Activated CD8-positive, alpha-beta T cell treated with anti-CD3 and anti-CD28 coated beads, Interleukin-2, amount 10 ng/mL, durations not matched to agents 7 days and 5 days (primary cell): ENCODE measurements at places on chromosomes 2 and 18.

- no peak for DNase-seq
Measured at GRCh38 chr18:35508746-35509338, 11.1 kb upstream of the INO80C start.

DNA sequence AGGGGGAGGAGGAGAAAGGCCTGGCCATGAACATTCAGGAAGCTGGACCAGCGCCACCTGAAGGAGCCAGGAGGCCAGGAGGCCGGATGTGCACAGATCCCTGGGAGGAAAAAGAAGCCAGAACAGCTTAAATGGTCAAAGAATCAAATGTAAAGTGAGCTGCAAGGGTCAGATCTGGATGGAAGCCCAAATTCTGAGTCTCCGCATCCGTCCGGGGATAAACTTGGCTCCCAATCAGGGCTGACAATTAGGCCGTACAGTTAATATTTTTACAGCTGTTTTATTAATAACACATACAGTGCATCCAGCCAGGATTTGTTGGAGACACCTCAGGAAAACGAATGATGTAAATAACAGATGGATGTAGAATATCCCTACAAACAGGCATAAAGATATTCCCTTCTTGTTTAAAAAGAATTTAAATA, 495.1 kb upstream of the TCF4 start:
- DNase-seq, result no peak

- no peak for DNase-seq
Measured at GRCh38 chr2:150548527-150548926, 61.1 kb upstream of the RND3 start.

DNA sequence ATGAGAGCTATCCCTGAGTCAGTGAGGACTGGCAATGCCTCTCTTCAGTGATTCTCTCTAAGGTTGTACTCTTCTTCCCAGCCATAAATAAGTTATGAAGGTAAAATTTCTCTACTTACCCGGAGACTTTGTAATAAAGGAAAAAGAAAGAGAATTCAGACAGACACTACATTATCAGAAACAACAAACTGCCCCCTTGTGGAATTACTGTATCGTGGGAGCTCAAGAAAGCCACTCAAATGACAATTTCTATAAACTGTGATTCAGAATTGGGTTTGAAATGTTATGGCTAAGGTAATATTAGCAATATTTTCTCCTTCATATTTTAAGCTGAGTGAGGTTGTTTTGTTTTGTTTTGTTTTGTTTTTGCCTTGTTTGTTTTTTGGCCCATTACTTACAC, 155.8 kb upstream of the TANK start:
- no peak for DNase-seq

- DNase-seq, result no peak
Measured at GRCh38 chr2:28153851-28154250, 238.8 kb upstream of the FOSL2 start.

- DNase-seq, result no peak
Measured at GRCh38 chr2:64214281-64215115, 70.3 kb upstream of the PELI1 start.

DNA sequence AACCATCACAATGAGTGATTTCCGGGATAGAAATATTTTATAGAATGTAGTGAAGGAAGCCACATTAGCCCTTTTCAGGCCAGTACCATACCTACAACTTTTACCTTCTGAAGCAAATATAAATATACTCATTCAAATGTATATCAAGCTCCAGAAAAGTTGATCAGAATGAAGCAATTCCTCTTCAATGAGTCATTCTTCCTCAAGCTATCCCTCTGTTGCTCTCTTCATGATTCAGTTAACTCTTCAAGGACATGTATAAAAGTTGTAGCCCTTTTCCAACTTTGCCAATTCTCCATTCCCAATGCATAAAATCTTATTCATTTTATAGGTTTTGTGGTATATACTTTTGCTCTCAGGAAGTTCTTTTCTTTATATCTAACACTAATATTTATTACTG, 242.1 kb upstream of the RGPD4 start:
- DNase-seq, result no peak

- DNase-seq, result no peak
Measured at GRCh38 chr2:36831185-36831584, 134.7 kb downstream of the VIT start.

DNA sequence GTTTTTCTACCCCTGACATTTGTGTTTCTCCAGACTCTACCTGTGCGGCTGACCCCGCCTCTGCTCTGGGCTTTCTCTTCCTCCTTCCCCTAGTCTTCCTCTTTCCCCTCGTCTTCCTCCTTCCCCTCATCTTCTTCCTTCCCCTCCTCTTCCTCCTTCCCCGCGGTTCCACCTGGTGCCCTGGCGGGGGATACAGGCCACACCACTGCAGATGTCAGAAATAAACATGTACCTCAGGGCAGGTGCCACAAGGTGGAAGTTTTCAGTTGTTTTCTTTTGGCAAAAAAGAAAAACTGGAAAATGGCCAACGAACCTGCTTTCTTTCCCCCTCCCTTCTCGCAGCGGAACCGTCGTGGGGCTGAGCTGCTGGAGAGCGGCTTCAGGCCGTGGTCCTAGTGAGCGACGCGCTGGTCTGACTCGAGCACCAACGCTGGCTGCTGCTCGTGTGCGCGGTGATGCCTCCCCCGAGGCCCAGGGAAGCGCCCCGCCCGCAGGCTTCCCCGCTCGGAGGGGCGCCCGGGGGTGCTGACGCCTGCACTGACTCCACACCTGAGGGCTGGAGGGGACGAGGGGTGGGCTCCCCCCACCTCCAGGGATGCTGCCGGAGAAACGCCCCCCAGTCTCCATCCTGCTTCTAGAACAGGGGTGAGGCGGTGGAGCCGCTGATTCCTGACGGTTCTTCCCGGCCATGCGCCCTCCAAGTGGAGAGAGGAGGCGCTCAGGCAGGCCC, 83.7 kb upstream of the ZNF516 start:
- DNase-seq, result no peak

DNA sequence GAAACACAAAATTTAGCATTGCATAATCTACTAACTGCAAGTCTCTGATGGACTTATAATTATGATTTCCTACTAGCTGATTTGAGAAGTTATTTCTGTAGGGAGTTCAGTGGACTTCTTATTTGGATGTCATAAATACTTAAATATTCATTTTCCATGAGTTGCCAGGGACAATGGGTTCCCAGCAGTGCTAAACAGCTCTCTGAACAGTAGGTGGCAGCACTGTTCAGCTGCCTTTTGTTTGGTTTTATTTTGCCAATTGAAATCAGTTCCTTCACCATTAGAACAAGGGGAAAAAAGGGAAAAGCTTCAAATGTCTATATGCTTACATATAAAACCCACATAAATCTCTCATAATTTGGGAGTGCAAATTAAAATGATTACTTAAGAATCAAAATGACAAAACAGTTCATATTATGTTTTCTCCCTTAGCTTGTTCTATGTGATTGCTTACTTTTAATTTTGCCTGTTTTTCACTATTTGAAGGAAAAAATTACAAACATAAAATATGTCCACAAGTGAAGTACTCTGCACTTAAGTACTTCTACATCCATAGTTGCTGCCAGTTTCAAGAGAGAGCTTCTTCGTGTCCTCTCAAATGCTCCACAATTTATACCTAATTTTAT, 898.9 kb downstream of the CPS1 start:
- peak; percentile 27 for DNase-seq

DNA sequence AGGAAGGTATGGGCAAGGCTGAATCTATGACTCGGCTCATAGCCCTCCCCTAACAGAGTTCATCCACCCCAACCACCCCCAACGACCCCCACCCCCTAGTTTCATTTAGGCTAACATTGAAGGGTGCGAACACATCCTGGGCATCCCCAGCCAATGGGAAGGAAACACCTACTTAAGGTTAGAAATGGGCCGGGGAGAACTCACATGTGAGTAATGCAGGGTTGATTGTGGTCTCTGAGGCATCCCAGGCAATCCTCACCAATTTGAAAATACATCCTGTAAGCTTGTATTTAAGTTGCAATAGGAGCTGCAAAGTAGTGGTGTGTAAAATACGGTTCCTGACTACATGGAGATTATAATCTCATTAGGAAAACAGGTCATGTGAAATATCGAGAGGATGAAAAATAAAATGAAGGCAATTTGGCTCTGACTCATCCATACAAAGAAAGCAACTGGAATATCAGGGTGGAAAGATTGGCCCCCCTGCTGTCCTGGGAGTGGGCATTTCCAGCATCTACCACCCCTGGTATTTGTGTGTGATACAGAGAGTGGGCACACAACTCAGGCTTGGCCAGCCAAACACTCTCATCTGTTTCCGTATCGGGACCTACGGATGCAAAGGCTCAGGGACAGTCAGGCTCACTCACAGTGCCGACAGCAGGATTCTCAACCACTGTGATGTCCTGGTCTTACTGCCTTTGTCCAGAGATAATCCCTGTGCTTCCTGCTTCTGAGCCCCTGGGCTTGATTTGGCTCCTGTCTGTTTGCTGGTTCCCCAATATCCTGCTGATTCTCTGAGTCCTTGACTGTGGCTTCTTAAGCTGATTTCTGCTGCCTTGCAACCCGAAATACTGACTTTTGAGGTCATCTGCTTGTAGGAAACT, 90.0 kb upstream of the NCKAP5 start:
- no peak for DNase-seq

DNA sequence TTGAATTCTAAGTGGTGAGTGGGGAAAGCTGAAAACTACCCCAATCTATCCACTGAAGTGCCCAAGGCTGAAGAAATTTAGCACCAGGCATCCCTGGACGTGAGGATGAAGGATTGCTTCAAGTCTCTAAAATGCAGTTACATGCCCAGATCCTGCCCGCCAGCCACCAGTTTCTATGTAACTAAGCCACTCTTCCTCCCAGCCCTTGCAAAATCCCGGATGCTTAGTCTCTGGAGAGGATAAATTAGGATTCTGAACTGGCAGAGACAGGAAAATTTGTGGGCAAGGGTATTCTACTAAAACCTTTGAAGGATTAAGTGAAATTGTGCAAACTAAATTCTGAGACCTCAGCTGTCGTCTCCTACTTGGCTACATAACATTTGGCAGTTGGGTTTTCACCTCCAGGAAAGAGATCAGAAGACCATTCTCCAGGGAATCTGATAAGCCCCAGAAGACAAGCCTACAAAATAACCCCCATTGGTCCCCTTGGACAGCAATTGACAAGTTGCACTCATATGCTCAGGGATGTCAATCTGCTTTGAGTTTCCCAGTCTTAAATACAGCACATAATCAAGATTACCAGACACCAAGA, 93.9 kb upstream of the CD226 start:
- no peak for DNase-seq

- DNase-seq, result no peak
Measured at GRCh38 chr2:160720098-160720497, 226.5 kb upstream of the RBMS1 start.

DNA sequence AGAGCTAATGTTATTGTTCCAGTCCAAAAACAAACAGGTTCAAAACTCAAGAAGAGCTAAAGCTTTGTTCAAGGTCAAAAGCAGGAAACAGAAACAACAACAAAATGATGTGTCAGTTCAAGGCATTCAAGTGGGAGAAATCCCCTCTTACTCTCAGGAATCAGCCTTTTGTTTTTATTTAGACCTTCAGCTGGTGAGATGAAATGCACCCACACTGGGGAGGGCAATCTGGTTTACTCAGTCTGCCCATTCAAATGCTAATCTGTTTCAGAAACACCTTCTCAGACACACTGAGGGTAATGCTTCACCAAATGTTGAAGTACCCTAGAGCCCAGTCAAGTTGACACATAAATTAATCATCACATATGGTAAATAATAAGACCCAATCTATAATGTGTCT, 150.6 kb downstream of the TMX3 start:
- no peak for DNase-seq

DNA sequence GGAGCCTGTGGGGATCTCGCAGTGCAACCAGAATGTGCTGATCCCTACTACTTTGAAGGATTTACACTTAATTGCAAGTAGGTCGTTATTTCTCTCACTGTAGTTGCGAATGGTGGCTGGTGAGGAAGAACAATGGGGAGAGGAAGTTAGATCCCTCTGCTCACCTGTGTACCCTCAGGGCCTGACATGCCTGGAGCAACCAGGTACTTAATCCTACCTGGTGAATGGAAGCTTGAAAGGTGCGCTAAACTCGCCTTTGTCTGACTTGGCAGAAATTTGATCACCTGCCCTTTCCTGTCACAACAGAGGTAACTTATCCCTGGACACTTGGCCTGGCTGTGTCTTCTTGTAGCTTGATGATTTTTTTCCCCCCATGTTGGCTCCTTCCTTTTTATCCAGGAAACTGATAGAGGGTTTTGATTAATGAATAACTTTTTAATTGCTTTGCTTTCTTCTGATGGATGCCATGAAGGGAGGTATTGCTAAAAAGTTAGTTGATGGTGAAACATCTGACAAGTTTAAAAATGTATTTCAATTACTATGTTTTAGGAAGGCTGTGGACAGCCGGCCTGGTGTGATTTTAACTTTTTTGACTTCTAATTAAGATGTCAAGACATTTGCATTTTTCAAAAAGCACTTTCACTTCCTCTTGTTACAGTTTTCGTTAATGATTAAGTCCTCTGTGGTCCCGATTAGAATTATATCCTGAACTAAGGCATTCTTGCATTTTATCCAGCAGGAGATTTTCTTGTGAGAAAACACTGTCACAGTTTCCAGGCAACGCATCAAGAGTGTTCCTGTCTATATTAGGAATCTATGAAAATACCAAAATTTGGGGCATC, 9.2 kb downstream of the SGPP2 start:
- no peak for DNase-seq

DNA sequence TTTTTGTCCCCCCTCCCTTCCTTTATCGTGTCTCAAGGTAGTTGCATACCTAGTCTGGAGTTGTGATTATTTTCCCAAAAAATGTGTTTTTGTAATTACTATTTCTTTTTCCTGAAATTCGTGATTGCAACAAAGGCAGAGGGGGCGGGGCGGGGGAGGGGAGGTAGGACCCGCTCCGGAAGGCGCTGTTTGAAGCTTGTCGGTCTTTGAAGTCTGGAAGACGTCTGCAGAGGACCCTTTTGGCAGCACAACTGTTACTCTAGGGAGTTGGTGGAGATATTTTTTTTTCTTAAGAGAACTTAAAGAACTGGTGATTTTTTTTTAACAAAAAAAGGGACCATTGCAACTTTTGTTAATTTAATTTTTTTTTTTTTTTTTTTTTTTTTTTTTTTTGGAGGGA, 2.1 kb downstream of the SOX11 start:
- DNase-seq, result no peak

GRCh38 chr2:161122772-161123530, 37.3 kb upstream of the TANK start:
- DNase-seq, result peak; percentile 31

DNA sequence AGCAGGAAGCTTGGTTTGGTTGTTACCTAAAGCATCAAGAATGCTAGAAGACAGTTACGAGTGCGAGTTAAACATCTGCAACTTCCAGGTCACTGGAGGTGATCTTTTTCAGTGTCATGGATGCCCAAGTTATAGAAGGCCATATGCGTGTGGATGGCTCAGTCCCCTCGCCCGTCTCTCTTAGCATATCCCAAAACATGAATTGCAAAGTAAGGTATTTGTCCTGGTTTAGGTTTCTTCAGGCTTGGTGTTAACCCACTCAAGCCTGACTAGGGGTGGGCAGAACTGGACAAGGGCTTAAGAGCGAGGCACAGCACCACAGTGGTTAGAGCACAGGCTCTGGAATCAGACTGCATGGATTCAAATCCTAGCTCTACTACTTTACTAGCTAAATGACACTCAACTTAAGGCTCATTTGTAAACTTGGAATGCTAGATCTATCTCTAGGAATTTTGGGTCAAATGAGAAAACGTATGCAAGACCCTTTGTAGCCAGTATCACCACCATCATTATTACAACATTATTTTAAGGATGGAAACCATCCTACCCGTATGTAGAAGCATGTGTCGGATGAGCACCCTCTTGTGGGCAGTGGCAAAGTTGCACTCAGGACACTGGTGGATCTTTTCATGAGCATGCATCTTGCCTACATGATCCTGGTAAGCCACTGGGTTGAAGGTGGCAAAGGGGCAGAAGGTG, 11.2 kb downstream of the ZNF142 start:
- DNase-seq, result peak; percentile 69
